ENCODE measurements at places on chromosomes 3 and 15.

- DNase-seq = no peak
Measured at GRCh38 chr3:169259661-169260060, 403.9 kb downstream of the MECOM start.

DNA sequence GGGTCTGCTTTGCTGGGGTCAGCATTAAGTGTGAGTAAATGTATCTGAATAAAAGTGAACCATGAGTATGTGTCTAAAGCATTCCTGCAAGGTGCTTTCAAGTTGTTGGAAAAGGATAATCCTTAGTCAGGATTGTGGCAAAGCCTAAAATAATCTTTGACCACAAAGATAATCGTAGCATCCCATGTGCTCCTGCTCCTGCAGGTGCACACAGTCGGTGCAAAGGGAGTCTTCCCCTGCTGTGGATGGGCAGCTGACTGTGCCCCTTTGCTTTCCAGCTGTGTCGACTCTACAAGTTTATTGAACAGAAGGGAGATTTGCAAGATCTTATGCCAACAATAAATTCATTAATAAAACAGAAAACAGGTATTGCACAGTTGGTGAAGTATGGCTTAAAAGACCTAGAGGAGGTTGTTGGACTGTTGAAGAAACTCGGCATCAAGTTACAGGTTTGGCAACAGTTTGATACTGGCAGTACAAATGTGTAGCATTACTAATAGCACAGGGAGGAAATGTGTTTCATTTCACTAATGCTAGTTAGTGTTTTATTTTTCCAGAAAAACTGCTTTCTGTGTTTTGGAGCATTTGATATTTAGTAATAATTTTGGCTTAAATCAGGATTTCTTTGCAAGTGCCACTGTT, 22.6 kb downstream of the SRP14 start:
- no peak for DNase-seq

DNA sequence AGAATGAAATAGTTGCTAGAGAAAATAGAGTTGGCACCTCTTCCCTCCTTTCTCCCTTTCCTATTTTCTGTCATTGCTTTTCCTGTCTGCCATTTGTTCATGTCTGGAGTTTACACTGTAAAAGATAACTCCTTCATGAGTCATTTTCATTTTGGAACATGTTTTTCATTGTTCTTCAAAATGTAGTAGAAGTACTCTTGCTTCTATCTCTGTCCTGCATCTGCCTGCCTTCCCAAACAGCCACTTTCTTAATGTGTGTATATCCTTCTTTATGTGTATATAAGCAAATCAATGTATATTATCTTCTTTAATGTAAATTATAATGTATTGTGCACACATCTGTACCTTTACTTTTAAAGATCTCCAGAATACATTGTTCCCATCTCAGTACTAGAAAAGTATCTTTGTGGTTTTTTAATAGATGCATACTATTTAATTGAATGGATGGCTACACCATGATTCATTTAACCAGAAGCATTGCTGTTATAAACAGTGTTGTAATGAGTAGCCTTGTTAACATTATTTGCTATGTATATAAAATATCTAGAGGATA, 41.1 kb downstream of the TSC22D2 start:
- no peak for DNase-seq

DNA sequence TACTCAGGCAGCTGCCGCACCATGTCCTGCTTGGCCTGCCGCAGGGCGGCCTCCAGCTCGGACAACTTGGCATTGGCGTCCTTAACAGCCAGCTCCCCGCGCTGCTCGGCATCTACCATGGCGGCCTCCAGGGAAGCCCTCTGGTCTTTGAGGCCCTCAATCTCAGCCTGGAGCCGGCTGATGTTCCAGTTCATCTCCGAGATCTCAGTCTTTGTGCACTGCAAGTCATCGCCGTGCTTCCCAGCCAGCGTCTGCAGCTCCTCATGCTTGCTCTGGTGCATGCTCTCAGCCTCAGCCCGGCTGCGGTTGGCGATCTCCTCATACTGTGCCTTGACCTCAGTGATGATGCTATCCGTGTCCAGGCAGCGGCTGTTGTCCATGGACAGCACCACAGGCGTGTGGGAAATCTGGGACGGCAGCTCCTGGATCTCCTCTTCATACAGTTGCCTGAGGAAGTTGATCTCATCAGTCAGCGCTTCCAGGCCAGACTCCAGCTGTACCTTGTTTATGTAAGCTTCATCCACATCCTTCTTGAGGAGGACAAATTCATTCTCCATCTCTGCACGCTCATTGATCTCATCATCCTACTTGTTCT, 15.5 kb upstream of the PSTPIP1 start:
- no peak for DNase-seq

- DNase-seq = no peak
Measured at GRCh38 chr3:169666376-169667165, 3.1 kb upstream of the MECOM start.

- no peak for DNase-seq
Measured at GRCh38 chr3:10423171-10423882, 82.1 kb downstream of the ATP2B2 start.

GRCh38 chr15:66779331-66780009, 77.4 kb downstream of the SMAD6 start:
- no peak for DNase-seq

- no peak for DNase-seq
Measured at GRCh38 chr15:62145015-62145735, 19.9 kb downstream of the C2CD4B start.

GRCh38 chr3:109569135-109569846, 231.9 kb upstream of the DPPA4 start:
- no peak for DNase-seq

DNA sequence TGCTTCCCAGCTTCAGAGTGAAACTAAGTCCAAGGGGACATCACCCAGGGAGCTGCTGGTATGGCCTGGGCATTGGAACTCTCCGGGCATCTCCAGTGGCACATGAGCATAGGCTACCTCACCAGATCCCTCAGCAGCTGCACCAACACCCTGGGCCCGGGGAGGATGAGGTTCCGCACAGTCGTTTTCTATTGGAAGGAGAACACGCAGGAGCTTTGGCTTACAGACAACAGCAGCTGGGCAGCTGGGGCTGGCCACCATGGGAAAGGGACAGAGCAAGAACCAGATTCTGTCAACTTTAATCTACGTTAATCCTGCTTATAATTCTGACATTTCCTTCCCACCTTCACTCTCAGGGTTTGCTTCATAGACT, 65.5 kb downstream of the MYO1E start:
- DNase-seq = no peak

- DNase-seq = no peak
Measured at GRCh38 chr3:104879919-104880318, 486.8 kb upstream of the ALCAM start.

DNA sequence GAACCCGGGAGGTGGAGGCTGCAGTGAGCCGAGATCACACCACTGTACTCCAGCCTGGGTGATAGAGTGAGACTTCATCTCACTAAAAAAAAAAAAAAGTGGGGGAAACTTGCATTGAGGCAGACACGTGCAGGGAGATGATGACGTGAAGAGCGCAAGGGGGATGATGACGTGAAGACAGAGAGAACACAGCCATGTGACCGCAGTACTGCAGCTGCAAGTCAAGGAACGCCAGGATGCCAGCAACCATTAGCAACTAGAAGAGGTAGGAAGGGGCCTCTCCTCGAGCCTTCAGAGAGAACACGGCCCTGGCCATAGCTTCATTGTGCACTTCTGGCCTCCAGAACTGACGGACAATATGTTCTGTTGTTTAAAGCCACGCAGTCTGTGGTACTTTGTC, 28.3 kb downstream of the RFT1 start:
- no peak for DNase-seq

GRCh38 chr3:36501616-36502015, 121.3 kb downstream of the STAC start:
- DNase-seq = no peak

GRCh38 chr3:151016478-151016795, 43.9 kb upstream of the CLRN1 start:
- no peak for DNase-seq

GRCh38 chr15:55856506-55857164, 113.7 kb upstream of the PRTG start:
- no peak for DNase-seq

- no peak for DNase-seq
Measured at GRCh38 chr3:100577382-100578008, 31.9 kb upstream of the ADGRG7 start.

- DNase-seq = no peak
Measured at GRCh38 chr3:36305929-36306520, 74.3 kb upstream of the STAC start.

- no peak for DNase-seq
Measured at GRCh38 chr15:35089551-35089950, 4.5 kb upstream of the NANOGP8 start.

Measured in stimulated activated CD8-positive, alpha-beta memory T cell treated with anti-CD3 and anti-CD28 coated beads, Interleukin-7, amount 100 ng/mL, for 4 hours (primary cell).